ENCODE measurements at places on chromosomes 1 and 21.

GRCh38 chr1:156281281-156281680, 1.3 kb downstream of the SMG5 start:
- peak; percentile 17 for DNase-seq

DNA sequence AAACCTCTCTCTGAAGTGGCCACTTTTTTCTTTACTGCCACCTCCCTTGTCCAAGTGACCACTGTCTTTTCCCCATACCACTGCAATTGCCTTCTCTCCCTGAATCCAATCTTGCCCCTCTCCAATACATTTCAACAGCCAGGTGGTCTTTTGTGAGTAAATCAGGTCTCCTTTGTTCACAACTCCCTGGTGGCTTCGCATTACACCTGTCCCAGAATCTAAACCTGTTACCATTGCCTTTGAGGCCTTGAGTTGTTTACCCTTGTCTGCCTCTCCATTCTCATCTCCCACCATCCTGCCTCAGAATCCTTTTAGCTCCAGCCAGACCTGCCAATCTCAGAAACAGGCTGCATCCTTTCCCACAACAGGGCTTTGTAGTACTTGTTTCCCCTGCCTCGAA, 21.8 kb upstream of the DYNLT5 start:
- no peak for DNase-seq

DNA sequence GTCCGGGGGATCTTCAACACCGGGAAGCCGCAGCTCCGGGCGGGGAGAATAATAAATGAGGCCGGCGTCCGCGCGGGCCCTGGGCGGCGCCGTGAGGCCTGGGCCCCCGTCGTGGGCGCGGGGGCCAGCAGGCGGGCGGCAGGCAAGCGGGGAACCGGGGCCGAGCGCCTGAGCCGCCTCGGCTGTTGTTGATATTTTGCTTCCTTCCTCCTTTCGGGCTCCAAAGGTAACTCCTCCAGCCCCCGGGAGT, at the start of gene MEF2D:
TSS of gene MEF2D (minus strand) at position 233 of the 250 bp plus-strand sequence. CDS start 17,483 bp downstream, outside the sequence.
- no peak for DNase-seq

- DNase-seq = no peak
Measured at GRCh38 chr1:224433041-224433691, 1.4 kb downstream of the WDR26 start.

Measured in GM18507 (cell line).